ENCODE measurements at places on chromosomes 12 and 14.

DNA sequence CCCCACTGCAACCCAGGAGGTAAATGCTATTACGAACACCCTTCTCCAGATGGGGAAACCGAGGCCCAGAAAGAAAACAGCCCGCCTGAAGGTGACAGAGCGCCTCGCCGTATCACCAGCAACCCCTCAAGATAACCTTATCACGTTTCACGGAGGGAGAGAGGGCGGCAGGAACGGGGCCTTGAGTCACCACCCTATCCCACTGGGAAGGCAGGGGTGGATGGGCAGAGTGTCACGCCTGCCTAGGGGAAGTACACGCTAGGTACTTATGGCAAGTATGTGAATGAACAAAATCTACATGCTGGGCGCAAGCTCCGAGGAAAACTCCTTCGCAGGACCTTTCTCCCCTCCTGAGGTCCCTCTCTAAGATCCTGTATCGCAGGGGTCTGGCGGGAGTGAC is 17.8 kb downstream of the NCOR2 start:
- DNase-seq: peak; percentile 88

- no peak for DNase-seq
Measured at GRCh38 chr14:105760691-105761344, 234.4 kb downstream of the TMEM121 start.

GRCh38 chr12:62717643-62718042 is 217.3 kb downstream of the PPM1H start:
- no peak for DNase-seq

GRCh38 chr14:98112194-98112780 is 1159.7 kb downstream of the BCL11B start:
- DNase-seq: peak; percentile 16

GRCh38 chr14:78946949-78947348 is 776.8 kb downstream of the NRXN3 start:
- no peak for DNase-seq

DNA sequence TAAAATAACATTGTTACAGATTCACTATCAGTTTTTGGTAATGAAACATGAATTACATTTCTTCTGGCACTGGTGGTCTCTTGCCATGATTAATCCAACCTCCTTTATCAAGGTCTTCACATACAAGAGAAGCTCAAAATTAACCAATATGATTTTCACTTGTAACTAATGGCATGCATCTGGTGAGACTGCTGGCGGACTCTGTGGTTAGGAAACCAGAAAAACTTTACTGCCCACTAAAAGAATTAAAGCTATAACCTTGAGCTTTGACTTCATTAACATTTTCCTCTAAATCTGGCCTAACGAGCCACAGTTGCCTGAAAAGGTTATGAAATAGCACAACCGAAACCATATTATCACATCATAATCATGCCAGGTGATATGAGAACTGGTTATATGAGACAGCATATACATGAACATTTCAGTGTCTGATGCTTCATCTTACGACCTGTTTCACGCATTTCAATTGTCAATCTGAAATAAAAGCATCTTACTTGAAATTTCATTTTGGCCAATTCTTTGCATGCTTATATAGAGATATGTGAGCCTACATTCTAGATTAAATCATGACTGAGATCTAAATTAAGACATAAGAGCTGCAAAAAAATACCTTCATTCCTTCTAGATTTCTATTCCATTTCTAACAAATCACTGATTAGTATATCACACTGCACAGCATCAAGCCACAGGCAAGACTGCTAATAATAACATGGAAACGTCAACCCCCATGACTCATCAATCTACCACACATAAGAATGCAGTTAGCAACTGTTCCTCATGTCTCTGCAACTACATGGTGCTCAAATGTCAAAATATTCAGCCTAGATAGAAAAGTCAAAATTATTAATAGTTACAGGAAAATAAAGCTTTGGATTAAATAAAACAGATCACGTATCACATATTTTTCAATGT is 89.3 kb downstream of the OSBPL8 start:
- DNase-seq: peak; percentile 79

DNA sequence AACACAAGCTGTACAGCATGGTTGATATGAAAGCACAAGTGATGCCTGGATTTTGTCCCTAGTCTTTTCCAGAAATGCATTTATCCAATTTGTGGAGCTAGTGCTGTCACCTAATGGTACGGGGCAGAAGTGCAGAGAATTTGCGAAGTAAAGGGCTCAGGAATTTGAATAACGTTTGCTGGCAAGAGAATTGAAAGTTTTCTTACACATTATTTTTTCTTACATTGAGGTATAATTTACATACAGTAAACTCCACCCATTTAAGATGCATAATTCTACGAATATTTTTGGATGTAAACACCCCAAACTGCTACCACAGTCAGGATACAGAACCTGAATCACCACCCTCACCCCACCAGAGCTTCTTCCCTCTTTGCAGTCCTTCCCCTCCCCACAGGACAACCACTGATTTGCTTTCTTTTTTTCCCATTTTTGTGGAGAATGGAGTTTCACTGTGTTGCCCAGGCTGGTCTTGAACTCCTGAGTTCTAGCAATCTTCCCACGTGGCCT is 3.5 kb downstream of the AICDA start:
- DNase-seq: peak; percentile 50

- no peak for DNase-seq
Measured at GRCh38 chr12:132491761-132492378, 1.9 kb downstream of the FBRSL1 start.

GRCh38 chr12:105721051-105721825 is 390.7 kb downstream of the C12orf75 start:
- DNase-seq: no peak
